ENCODE measurements at places on chromosomes 4 and X. TPM values are rescaled to one million over a fixed set of nuclear protein-coding genes. Genes with fewer than 3 reads are reported as not detected.

The BEX4 gene
- 54.0 TPM for total RNA-seq

The TMEM271 gene
- total RNA-seq = 4.4 TPM

The MTMR8 gene
- 6.4 TPM for total RNA-seq

The FRMD7 gene
- not detected for total RNA-seq

The ZFP92 gene
- total RNA-seq = 1.5 TPM

The AREG gene
- not detected for total RNA-seq

The TCEAL2 gene
- total RNA-seq = 16.1 TPM

The CFAP299 gene
- 5.5 TPM for total RNA-seq

The IGSF1 gene
- total RNA-seq = 1.7 TPM

The EPHA5 gene
- 93.4 TPM for total RNA-seq

The CTPS2 gene
- 32.1 TPM for total RNA-seq

The NIPAL1 gene
- 3.9 TPM for total RNA-seq

The SULT1E1 gene
- 18.1 TPM for total RNA-seq

The LRP2BP gene
- total RNA-seq = 13.4 TPM

The NAT8L gene
- total RNA-seq = 9.2 TPM

All from cerebellum (tissue), 4 donors.